SJSA1 (cell line): ENCODE measurements at places on chromosomes 1 and 21. TPM values are rescaled to one million over a fixed set of nuclear protein-coding genes. Genes with fewer than 3 reads are reported as not detected.

- peaks cover 7% of the 10 kb centered on the region for H3K4me1 ChIP-seq
- H3K4me3 ChIP-seq, result no peak overlapping the region
- no peaks in the 10 kb centered on the region for H3K36me3 ChIP-seq
These were observed 19.9 kb upstream of the VAMP3 start for GRCh38 chr1:7751174-7751573.

GRCh38 chr1:53519421-53519820, 60.2 kb downstream of the DMRTB1 start:
- H3K36me3 ChIP-seq, result no peaks in the 10 kb centered on the region
- DNase-seq, result no peak
- no peaks in the 10 kb centered on the region for H3K27me3 ChIP-seq
- H3K4me3 ChIP-seq, result no peak overlapping the region
- H3K27ac ChIP-seq, result no peak overlapping the region
- no peaks in the 10 kb centered on the region for H3K4me1 ChIP-seq

- H3K36me3 ChIP-seq, result no peaks in the 10 kb centered on the region
- DNase-seq, result peak; percentile 22
- no peak overlapping the region for H3K27ac ChIP-seq
These were observed 174.1 kb downstream of the FOXD2 start for GRCh38 chr1:47611992-47612391.

GRCh38 chr1:107481756-107482384, 341.0 kb downstream of the NTNG1 start:
- no peaks in the 10 kb centered on the region for H3K4me1 ChIP-seq
- H3K36me3 ChIP-seq, result no peaks in the 10 kb centered on the region
- no peak overlapping the region for H3K27ac ChIP-seq
- no peaks in the 10 kb centered on the region for H3K27me3 ChIP-seq
- no peak for DNase-seq

DNA sequence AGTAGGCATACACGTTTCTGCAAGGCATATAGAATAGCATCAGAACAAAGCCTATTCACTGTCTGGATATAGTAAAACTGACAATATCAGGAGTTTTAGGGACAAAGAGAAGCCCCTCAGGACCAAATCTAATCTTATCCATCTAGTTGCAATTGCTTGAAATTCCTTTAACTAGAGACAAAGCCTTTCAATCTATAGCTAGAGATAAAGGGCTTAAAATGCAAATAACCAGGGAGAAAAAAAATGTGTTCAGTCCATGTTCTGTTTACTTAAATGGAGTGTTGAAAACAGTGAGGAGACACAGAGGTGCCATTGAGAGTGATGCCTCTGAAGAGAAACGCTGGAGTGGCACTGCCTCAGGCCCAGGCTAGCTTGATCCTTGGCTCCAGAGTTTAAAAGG, 286.1 kb downstream of the DPYD start:
- no peak for DNase-seq
- H3K4me1 ChIP-seq, result peaks cover 8% of the 10 kb centered on the region
- H3K36me3 ChIP-seq, result no peaks in the 10 kb centered on the region
- no peaks in the 10 kb centered on the region for H3K27me3 ChIP-seq
- no peak overlapping the region for H3K27ac ChIP-seq

- no peak for DNase-seq
- H3K4me3 ChIP-seq, result no peak overlapping the region
- no peaks in the 10 kb centered on the region for H3K36me3 ChIP-seq
- H3K27me3 ChIP-seq, result no peaks in the 10 kb centered on the region
- no peak overlapping the region for H3K27ac ChIP-seq
- H3K4me1 ChIP-seq, result no peaks in the 10 kb centered on the region
These were observed 139.4 kb downstream of the EDEM3 start for GRCh38 chr1:184615301-184615700.

- H3K27me3 ChIP-seq, result 0 out of 2 replicates have a peak, but pooled peaks cover 8% of the 10 kb centered on the region
- H3K4me1 ChIP-seq, result no peaks in the 10 kb centered on the region
- no peak overlapping the region for H3K4me3 ChIP-seq
- no peak for DNase-seq
- no peaks in the 10 kb centered on the region for H3K36me3 ChIP-seq
These were observed 9.9 kb upstream of the LMO4 start for GRCh38 chr1:87318806-87319205.

DNA sequence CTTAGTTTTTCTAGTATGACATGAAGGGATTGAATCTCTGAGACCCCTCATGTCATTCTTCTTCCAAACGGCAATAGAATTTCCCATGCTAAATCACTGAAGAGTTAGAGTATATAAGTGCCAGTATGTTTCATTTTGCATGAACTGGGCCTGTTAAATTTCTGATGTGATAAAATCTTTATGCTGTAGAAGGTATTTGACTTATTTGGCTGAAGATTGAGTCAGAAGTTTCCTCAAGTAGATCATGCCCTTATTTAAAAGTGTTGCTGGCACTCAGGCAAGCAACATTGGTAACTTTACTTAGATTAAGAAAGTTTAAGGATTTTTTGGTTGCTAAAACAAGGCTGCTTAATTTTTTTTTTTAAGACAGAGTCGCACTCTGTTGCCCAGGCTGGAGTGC, 13.3 kb downstream of the ATF6 start:
- H3K36me3 ChIP-seq, result peaks cover 19% of the 10 kb centered on the region; the same call in 1 of the 2 replicates
- no peak overlapping the region for H3K27ac ChIP-seq
- no peaks in the 10 kb centered on the region for H3K27me3 ChIP-seq
- no peaks in the 10 kb centered on the region for H3K4me1 ChIP-seq
- no peak for DNase-seq
- H3K4me3 ChIP-seq, result no peak overlapping the region

DNA sequence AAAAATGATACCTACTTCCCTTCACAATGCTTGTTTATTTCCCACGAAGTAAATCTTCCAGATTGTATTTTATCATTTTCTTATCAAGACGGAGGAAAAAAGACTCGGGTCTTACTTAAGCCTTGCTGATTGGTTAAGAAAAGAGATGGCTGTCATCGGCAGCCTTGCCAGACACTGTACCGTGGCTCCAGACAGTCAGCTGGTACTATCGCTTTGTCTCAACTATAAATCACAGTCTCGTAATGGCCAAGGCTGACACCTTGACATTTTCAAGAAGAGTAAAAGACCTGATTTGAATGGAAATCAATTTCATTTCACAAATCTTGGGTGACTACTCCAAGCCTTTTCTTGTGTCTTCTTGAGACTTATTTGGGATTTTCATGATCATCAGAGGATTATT, 868.0 kb downstream of the USP25 start:
- DNase-seq, result no peak
- no peaks in the 10 kb centered on the region for H3K27me3 ChIP-seq
- no peak overlapping the region for H3K4me3 ChIP-seq
- H3K4me1 ChIP-seq, result no peaks in the 10 kb centered on the region

DNA sequence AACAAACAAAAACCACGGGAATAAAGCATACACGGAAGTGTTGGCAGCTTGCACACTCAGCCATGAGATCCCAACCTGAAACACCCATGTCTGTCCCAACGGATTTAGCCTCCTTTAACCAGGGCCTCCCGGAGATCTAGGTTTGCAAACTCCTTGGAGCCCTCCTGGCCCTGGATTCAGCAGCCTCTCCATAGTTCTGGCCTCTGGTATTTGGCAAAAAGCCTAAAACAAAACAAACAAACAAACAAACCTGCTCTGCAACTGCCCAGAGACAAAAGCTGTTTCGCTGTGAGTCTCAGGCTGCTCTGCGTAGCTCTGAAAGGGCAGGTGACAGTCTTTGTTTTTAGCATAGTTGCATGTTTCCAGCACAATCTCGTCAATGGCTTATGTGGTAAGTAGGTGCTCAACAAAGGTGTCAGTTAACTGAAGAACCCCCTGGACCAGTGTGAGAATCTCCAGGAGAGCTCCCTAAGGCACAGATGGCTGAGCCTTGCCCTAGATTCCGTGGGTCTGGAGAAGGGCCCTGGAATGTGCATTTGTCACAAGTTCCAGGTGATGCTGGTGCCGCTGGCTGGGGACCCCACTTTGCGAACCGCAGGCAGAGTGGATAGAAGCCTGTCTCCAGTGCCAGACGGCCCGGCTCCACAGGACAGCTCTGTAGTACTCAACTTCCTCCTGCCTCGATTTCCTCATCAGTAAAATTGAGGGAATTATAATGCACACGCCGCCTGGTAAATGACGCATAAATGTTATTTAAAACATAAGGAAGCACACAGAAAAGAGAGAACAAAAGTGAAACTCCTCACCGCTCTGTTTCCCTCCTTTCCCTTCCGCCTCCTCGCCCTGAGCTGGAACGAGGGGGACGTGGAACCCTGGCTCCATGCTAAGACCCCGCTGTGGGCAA, 86.2 kb downstream of the RIPK4 start:
- no peaks in the 10 kb centered on the region for H3K36me3 ChIP-seq
- no peak overlapping the region for H3K4me3 ChIP-seq
- H3K27me3 ChIP-seq, result no peaks in the 10 kb centered on the region
- H3K27ac ChIP-seq, result no peak overlapping the region

DNA sequence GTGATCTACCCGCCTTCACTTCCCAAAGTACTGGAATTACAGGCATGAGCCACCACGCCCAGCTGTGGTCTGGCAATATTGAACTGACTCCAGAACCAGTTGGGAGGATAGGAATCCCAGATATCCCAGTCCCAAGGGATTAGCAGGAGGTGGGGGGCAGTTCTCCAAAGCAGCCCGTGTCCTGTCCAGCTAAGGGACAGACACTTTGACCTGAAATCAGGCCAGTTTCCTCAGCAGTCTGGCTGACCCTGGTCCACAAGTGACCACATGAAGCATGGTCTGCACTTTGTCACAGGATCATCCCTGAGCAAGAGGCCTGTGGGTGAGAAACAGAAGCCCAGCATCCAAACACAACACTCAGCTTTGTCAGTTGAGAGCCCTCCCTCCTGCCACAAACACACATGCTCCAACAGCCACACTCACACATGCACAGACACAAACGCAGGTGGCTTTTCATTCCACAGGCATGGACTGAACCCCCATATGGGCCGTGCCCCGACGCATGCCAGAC, 2.7 kb upstream of the FDPS start:
- no peak for DNase-seq
- H3K27me3 ChIP-seq, result no peaks in the 10 kb centered on the region
- no peak overlapping the region for H3K27ac ChIP-seq
- H3K36me3 ChIP-seq, result peaks cover 16% of the 10 kb centered on the region

DNA sequence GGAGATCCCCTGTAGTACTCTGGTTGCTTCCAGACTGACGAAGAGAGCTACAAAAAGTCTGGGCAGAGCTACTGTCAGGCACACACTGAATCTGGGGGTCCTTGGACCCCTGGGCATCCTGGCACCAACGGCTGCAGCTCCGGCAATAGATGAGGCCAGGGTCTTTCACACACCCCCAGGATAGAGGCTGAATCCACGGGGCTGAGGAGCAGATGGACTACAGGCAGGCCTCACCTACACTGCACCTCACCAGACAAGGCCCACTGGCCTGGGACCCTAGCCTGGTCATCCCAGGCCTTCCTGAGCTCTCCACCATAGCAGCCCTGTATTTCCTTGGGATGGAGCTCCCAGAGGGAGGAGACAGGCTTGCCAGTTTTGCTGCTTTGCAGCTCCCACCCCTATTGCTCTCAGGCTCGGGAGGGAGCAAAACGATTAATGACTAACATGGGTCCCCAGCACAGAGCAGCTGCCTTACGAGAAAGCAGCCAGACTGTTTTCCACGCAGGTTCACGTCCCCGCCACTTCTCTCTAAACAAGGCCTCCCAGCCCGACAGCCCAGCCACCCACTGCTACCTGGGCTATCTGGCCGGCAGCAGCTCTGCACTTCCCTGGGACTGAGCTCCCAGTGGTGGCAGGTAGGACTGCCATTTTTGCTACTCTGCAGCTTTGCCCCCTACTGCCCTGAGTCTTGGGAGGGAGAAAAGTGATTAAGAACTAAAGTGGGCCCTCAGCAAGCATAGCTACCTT, 1022.5 kb upstream of the ADGRL2 start:
- H3K4me3 ChIP-seq, result no peak overlapping the region
- no peak for DNase-seq
- H3K36me3 ChIP-seq, result no peaks in the 10 kb centered on the region
- H3K4me1 ChIP-seq, result no peaks in the 10 kb centered on the region

GRCh38 chr1:181714428-181714827, 231.1 kb downstream of the CACNA1E start:
- no peaks in the 10 kb centered on the region for H3K36me3 ChIP-seq
- no peak for DNase-seq
- no peak overlapping the region for H3K27ac ChIP-seq
- no peaks in the 10 kb centered on the region for H3K27me3 ChIP-seq

GRCh38 chr1:109874445-109874844, 36.2 kb upstream of the CSF1 start:
- peaks cover 83% of the 10 kb centered on the region for H3K4me1 ChIP-seq
- no peaks in the 10 kb centered on the region for H3K36me3 ChIP-seq
- no peaks in the 10 kb centered on the region for H3K27me3 ChIP-seq
- peak overlapping the region; percentile 92 for H3K27ac ChIP-seq
- DNase-seq, result no peak

GRCh38 chr1:203813581-203814341, 18.3 kb downstream of the ZBED6 start:
- peaks cover 80% of the 10 kb centered on the region for H3K36me3 ChIP-seq
- H3K27me3 ChIP-seq, result no peaks in the 10 kb centered on the region

GRCh38 chr1:209601809-209602657, 18.5 kb downstream of the CAMK1G start:
- H3K4me3 ChIP-seq, result no peak overlapping the region
- H3K27ac ChIP-seq, result no peak overlapping the region
- H3K4me1 ChIP-seq, result 0 out of 2 replicates have a peak, but pooled peaks cover under 1% of the 10 kb centered on the region
- no peaks in the 10 kb centered on the region for H3K36me3 ChIP-seq
- 0 out of 2 replicates have a peak, but pooled peaks cover 4% of the 10 kb centered on the region for H3K27me3 ChIP-seq

GRCh38 chr1:203060115-203060514, 25.7 kb downstream of the MYOG start:
- H3K4me3 ChIP-seq, result no peak overlapping the region
- DNase-seq, result no peak
- peaks cover 11% of the 10 kb centered on the region; the same call in 1 of the 2 replicates for H3K27me3 ChIP-seq
- no peaks in the 10 kb centered on the region for H3K4me1 ChIP-seq

- peaks cover 27% of the 10 kb centered on the region for H3K4me1 ChIP-seq
- peak overlapping the region; percentile 10 for H3K27ac ChIP-seq
- no peaks in the 10 kb centered on the region for H3K27me3 ChIP-seq
- DNase-seq, result peak; percentile 44
- H3K4me3 ChIP-seq, result peak overlapping the region; percentile 93
- H3K36me3 ChIP-seq, result peaks cover 57% of the 10 kb centered on the region
These were observed 705 bp downstream of the UROD start for GRCh38 chr1:45012639-45013278.

GRCh38 chr1:9766759-9767442, 56.9 kb downstream of the CLSTN1 start:
- H3K27ac ChIP-seq, result peak overlapping the region; percentile 97
- 0 out of 2 replicates have a peak, but pooled peaks cover 4% of the 10 kb centered on the region for H3K36me3 ChIP-seq
- peak; percentile 96 for DNase-seq
- H3K4me1 ChIP-seq, result peaks cover 30% of the 10 kb centered on the region
- H3K27me3 ChIP-seq, result no peaks in the 10 kb centered on the region

DNA sequence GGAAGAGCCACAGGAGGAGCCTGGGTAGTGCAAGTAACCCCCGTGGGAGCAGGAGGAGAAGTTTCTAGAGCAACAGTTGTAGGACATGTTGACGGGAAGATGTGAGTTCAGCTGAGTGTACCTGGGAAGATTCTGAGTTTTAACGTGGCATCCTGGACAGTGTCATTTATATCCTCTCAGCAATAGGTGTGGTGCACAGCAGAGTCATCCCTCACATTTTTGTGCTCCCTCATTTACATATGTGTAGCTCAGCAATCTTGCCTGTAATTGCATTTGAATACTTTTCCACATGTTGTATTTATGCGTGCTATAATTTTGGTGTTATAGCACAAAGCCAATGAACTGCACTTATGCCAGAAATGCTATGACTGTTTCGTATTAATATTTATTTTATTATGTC, at the start of gene KRTAP13-3:
Gene KRTAP13-3, minus strand, starts transcription at position 101 of the 400 bp plus-strand sequence. Its CDS starts 14 bp downstream, at position 87.
- no peak for DNase-seq
- H3K4me3 ChIP-seq, result no peak within 1 kb of the TSS

The AADACL3 gene
- not detected in 2 replicates for total RNA-seq

The VAMP3 gene
- total RNA-seq, result 110 and 162 TPM in 2 replicates

The COL24A1 gene
- 0.03 TPM in 1 of 2 replicates, not detected in the other for total RNA-seq

The S100A3 gene
- 0.31 and 2.9 TPM in 2 replicates for total RNA-seq

The TEX38 gene
- not detected in 2 replicates for total RNA-seq

The AZIN2 gene
- 3.0 and 9.7 TPM in 2 replicates for total RNA-seq

The LENEP gene
- not detected in 2 replicates for total RNA-seq

The AMIGO1 gene
- total RNA-seq, result 0.41 and 0.55 TPM in 2 replicates
